ENCODE measurements at places on chromosomes 7 and 10.

DNA sequence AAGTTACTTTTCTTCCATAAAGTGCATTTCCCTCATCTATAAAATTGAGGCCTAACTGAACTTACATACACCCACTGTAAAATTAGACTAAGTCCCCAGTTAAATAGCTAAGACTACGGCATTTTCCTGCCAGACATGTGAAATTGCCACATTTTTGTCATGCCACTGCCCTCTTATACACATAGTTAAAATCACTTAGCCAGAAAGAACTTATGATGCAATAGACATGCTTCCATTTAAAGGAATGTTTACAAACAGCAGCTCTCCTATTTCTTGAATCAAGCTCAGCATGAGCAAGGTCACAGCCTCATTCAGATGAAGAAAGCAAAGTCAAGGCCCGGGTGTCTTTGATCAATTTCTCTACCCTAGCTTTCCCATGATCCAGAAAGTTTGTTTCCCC, 175.7 kb downstream of the LRRN3 start:
- DNase-seq: no peak

DNA sequence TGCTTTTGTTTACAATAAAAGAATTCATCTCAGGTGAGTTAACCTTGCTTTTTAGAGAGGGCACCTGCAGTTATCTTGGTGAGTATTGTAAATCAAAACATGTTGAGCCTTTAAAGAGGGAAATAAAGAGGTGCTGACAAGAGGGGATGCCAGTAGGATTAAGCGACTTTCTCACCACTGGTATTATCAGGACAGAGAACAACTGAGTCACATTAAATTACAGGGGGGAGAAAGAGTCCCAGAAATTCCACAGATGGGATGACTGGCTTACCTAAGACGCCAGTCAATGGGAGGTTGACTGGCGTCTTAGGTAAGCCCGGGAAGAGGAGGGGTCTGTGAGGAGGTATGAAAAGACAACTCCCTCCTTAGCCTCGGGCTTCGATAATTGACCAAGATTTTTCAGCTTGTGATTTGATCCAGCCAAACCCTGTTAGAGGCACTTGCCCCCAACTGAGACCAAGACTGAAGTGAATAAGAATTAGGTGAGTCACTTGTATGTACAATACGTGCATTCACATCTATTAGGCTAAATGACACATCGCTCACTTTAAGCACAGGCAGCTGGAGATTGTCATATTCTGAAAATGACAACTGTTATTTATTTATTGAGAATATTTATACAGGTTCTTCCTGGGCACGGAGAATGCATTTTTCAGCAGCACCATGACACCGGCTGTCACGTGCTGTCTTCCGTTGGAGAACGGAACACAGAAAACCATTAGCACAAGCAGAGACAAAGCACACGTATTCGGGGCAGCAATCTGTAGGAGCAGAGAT, 117.6 kb downstream of the SEM1 start:
- DNase-seq: no peak

DNA sequence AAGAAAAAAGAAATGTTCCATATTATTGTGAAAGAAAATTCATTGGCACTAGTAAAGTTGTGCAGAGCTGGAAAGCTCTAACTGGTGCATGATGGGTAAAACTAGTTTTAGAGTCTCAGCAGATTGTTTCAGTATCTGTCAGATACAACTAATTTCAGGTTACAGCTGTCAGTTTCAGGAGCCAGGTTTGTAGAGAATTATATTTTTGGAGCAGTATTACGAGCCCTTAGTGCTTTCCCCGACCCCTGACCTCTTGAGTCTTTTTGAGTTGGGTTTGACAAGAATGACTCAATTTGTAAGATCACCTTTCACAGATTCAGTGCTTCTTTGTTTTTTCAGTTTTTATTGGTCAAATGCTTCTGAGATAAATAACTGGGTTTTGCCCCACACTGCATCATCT, 366.4 kb upstream of the PLXDC2 start:
- DNase-seq: no peak

- DNase-seq: no peak
Measured at GRCh38 chr7:112162142-112162766, 43.9 kb downstream of the DOCK4 start.

- no peak for DNase-seq
Measured at GRCh38 chr7:45662018-45662417, 87.8 kb downstream of the ADCY1 start.

GRCh38 chr10:123143162-123143824, 4.6 kb upstream of the HMX2 start:
- DNase-seq: no peak

GRCh38 chr7:76133164-76133775, 68.4 kb upstream of the SRRM3 start:
- no peak for DNase-seq

DNA sequence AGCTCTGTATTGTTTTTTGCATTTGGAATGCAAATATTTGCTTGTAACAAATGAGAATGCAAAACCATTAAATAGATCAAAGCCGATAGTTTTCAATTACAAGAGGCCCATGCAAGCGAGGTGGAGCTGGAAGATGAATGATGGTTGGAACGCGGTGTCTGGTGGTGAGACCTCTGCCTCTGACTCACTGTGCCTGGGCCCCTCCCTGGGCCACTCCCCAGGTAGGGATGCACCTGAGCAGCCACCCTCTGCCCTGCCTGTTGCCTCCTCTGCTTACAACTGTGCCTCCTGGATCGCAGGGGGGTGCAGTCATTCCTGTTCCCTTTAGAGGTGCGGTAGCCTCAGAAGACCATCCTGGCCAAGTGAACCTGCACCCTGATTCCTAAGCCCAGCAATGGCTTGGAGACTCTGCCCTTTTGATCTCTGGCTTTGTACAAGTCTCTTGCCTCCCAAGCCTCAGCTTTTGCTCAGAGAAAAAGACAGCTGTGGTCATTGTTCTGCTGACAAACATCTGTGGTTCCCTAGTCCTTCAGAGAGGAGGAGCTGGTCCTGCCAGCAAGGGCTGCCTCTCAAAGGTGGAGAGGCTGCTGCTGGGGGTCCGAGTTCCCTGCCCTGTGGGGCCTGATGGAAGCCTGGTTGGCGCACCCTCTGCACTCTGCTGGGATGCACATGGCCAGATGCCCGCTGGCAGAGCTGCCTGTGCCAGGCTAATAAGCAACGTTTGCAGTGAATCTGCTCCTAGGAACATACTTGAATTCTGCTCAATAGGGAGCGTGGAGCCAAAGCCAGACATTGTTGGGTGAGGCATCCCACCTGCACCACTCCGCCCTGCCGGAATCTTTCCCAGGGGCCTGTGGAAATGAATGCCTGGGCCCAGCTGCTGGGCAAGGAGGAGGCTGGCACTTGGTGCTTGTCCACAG, 126.3 kb upstream of the TCERG1L start:
- no peak for DNase-seq
